Transverse colon (tissue), 4 donors: ENCODE measurements at places on chromosomes 5 and 9.

GRCh38 chr5:107341376-107342084 lies 329.2 kb downstream of the EFNA5 start:
- DNase-seq = no peak

DNA sequence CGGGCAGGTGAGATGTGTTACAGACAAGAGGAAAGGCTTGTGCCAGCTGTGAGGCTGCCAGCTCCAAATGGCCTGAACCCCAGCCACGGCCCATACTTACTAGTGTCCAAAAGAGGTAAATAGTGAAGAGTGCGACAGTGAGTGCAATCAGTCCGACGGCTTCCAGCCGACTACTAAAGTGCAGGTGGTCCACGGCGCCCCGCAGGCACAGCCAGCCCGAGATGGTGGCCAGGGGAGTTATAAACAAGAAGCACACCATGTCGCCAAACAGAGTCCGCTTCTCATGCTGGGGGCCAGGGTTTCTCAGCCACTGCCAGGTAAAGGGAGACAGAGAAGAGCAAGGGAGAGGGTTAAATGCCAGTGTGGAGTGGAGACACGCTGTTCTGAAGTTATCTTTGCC lies 101.1 kb downstream of the LMNB1 start:
- no peak for DNase-seq

GRCh38 chr9:97563458-97564135 lies 62.1 kb downstream of the TMOD1 start:
- no peak for DNase-seq

- no peak for DNase-seq
These were observed 386.0 kb downstream of the ARRDC3 start for GRCh38 chr5:90997082-90997481.

DNA sequence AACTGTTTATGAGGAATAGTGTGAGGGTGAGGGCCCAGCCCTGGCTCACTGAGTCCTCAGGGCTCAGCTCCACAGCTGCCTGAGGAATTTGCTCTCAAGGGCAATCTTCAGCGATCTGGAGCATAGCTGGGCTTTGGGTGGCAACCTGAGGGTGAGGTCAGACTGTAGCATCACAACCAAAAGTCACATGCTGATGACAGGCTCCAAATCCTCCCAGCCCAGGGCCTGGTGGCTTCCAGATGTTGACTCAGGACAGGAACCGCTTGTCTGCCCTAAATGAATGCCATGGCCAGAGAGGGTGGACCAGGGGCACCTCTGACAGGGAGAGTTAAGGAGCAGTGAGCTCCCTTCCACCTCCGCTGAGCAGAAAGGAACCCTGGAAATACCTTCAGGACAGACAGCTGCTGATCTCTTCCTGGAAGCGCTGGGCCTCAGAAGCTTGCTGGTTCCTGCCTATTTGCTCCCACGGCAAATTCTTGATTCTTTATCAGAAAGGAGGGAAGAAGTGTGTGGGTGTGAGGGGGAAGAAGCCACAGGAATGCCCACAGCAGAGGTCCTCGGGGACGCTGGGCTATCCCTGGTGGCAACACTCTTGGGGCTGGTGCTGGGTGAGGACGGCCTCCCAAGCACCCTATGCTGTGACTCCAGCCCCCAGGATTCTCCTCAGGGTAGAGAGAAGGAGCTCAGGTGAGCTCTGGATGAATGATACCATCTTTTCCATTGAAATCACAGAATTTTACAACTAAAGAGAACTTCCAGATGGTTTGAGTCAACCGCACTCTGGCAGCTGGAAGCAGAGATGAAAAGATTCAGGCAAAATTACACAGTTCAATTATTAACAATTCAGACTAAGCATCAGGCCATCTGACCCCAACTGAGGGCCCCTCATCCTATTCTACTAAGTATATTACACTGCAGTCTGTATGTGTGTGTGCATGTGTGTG lies 13.8 kb upstream of the CTSL start:
- DNase-seq = no peak

DNA sequence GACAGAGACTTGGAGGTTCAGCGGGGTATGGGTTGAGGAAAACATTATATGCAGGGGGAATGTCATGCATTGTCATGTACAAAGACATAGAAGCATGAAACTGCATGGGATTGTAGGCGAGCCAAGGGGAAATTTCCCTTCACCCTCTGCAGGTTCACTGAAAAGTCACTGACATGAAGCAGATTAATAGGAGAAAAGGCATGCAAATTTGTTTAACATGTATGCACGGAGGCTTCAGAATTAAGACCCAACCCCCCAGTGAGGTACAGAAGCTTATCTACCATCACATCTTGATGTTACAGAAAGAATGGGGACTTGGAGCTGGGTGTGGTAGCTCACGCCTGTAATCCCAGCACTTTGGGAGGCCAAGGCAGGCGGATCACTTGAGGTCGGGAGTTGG lies 18.5 kb downstream of the NIM1K start:
- no peak for DNase-seq

DNA sequence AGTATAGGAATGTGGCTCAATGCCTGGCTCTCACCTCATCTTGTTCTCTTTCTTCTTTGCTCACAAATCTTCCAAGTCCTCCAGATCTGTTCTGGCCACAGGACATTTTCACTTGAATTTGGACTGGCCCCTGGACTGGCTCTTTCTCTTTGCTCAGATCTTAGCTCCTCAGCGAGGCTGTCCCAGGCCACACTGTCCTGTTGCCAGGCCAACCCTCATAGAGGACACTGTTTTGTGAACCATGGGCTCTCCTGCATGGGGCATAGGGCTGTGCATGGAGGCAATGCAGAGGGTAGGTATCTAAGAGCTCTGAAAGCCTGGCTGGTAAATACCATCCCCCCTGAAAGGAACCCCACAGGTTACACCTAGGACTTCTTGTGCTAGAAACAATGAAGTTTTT lies 13.5 kb upstream of the SLC28A3 start:
- no peak for DNase-seq

DNA sequence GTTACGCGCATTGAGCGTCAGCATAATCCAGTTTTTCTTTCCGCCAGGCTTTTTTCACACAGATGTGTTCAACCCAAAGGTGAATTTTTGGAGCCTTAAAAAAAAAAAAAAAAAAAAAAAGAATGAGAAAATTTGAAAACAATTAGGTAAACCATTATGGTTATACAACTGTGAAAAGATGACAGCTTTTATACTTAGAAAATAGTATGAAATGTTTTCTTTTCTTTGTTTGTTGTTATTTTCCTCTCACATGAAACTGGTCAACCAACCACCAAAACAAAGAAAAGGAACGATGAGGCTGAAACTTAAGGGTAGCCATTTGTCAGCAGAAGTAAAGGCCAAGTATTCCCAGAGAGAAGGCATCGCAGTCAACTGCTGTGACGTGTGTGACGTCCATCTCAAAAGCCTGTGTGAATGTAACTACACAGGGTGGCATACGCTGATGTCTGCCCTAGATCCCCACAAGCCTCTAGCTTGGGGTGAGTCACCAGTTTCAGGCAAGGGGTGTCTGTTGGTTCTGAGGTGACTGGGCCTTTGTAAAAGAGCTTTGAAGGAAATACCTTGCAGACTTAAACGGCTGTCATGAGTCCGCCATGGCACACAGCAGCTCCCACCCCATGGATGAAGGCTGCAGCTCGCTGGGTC lies 182.9 kb downstream of the AOPEP start:
- DNase-seq = no peak

DNA sequence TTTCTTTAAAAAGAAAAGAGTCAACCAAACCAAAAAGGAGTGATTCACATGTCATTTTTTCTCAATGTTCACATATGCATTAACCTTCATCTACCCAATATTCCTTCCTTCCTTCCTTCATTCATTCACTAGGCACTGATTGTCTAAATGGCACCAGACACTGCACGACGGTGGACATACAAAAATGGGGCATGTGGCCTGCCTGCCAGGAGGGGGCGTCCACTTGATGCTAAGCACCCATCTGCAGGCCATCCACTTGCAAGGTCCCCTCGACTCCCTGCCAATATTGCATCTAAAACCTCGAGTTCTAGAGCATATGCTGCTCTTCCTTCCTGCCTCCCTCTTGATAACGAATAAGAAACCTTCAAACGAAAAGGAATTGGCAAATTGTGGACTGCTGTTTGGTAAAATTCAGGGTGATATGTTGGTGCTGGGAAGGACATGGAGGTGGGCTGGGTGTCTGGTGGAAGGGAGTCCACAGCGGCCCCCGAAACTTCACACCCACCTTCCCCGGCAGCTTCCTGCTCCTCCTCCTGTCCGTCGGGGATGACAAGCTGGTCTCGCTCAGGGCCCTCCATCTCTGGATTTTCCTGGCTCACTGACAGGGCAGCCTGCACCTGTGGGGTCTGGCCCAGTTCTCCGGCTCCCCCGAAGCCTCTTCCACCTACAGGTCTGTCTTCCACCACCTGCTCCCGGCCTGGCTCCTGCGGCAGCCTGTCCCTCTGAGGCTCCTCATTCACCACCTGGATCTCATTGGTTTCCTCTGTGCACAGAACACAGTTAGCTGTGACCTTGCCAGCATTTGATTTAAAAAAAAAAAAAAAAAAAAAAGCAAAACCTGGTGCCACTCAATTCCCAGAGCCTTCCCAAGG lies 64.3 kb downstream of the GOLM1 start:
- peak; percentile 64 for DNase-seq

DNA sequence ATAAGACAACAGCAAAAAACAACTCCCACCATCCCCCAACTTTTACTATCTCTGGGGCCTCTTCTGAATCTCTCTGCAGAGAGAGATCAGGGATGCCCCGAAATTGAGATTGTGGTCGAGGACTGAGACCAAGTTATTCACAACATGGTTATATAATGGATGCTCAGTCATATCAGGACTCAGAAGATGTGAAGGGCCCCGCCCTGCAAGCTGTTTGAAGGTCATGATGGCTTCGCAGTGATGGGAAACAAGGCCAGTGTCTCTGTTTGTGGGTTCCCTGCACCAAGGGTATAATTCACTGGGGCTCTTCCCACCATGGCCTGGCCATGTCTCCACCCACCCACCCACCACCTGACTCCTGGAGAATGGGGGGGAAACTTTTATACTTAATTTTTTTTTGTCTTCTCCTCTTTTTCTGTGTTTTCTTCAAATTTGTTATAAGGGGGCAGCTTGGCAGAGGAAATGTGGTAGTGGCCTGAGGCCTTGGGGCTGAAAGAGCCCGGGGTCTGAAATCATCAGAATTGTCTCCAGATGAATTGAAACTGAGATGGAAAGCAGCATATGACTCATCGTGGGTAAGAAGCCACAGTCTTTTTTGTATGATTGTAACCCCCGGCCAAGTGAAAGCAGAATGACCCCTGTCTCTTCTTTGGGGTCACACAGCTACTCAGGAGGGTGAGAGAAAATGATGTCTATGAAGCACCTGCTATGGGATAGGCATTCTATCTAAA lies 15.0 kb upstream of the TEX48 start:
- no peak for DNase-seq

DNA sequence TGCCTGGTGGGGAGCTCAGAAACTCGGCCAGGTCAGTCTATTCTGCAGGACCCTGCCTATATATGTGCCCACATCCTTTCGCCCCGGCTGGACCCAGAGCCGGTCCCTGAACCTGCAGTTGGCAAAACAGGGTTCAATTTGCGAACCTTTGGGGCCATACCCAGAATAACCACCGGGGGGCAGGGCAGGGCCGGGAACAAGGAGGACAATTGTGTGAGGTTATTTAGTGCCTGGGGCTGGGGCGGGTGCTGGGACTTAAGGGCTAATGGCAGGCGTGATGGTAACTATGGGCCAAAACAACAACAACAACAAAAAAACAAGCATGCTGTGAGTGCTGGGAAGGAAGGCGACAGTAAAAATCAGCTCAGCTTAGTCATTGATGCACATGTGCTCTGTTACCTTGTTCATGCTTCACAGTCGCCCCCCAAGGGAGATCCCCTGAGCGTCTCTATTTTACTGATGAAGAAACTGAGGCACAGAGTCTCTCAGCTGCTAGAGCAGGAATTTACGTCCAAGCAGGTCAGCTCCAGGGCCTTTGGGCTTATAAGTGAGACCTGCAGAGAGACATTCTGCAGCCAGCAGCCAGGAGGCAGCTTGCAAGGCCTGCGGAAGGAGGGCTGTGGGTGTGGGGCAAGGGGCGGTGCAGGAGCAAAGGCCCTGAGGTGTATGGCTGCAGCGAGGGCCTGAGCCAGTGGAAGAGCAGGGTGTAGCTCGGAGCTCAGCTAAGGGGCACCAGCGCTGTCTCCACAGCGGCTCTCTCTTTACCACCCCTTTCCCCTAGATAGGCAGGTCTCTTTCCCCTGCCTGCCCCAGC lies 106.0 kb downstream of the PHF2 start:
- DNase-seq = peak; percentile 70
